ENCODE measurements at places on chromosomes 2 and 18.
A peak's percentile ranks its signal among the peaks of the same experiment; 100 is the strongest.

DNA sequence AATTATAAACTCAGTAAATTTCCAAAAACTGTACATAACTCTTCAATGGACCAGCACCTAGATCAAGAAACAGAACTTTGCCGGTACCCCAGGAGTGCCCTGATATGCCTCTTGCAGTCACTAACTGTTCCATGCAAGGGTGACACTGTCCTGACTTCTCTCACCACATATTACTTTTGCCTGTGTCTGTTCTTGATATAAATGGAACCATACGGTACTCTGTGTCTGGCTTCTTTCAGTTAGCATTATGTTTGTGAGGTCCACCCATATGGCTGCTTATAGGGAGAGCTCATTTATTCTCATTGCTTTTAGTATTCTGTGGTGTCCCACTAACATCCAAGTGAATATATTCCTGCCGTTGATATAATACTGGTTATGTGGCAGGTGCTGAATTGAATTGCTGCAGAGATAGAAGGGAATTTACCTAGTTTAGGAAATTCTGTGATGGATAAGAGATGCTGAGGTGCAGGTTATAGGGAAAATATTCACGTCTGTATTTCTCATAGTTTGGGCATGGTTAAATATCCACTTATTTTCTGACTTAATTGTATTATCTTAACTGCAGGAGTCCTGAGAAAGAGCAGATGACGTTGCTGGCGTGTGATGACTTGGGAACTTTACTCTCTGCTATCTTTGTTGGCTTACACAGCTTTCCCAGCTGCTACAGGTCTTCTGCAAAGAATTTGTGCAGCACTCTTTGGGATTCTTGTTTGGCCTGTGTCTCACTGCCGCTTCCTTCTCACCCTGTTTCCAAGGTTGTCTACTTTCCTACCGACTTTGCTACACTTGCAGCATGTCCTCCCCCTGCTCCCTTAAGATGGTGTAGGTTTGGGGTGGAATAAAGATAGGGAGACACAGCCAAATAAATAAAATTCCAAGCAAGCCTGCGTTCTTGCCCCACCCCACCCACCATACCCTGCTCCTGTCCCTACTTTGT, 107.9 kb downstream of the MAP4K4 start:
- no peak for DNase-seq

DNA sequence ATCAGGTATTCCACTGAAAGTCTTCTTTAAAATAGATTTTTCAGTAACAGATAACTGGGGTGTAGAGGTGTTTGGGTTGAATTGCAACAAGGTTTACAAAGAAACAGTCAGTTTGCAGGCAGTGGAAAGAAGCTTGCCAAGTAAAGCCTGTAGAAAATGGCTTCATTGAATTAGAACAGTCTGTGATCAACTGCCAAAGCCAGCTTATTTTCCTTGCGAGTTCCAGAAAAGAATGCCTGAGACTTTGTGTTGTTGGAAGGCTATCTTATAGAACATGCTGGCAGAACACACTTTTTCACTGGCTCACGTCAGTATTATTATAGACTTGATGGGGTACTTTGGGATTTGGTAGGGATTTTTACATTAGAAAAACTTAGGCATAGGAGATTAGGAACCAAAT, 601.0 kb downstream of the XIRP2 start:
- no peak for DNase-seq

- DNase-seq: no peak
Observed at GRCh38 chr2:120224256-120224655, 1.1 kb upstream of the TMEM185B start.

GRCh38 chr2:239118675-239119211, 270.9 kb downstream of the TWIST2 start:
- DNase-seq: no peak

DNA sequence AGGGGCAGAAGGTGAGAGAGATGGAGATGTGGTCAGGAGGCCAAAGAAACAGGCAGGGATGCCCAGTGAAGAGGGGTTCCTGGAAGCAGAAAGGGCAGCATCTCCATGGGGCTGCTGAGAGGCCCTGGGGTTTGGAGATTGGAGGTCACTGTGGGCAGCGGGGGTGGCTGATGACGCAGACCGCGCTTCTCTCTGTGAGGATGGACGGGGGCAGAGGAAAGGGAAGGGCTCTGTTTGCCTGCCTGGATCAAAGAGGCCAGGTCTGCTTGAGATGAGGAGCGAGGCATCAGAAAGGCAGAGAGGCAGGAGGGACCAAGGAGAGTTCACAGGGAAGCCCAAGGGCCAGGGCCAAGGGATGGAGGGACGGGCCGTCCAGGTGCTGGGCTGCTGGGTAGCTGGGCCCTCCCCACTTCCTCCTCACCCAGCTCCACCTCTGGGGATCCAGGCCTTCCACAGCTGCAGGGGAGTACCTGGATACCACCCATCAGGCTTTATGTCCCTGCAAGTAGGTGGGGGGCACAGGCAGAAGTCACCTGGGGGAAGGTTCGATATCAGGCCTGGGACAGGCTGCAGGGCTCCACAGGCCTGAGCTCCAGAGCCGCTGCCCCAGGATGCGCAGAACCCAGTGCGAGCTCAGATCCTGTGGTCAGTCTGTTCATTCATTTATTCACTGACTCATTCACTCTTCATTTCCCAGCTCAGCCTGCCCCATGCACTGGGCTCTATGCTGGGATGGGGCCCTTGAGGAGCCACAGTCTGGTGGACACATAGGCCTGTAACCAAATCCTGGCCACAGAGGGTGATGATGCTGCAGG, 30.6 kb downstream of the ADRA2B start:
- DNase-seq: no peak

DNA sequence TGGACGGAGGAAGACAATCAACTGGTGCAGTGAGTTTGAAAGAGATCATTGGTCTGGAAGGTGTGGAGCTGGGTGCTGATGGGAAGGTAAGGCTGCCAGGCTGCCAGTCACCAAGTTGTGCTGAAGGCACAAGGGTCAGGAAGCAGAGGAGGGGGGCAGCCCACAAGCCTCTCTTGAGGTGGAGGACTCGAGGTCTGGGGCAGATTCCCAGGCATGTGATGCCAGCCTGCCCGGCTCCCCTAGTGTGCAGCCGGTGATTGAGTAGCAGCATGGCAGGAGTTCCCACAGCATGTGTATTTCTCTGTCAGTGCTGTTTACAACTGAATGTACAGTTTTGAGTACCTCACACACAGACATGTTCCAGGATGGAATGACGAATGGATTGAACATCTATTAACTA, 99.3 kb downstream of the CABLES1 start:
- DNase-seq: no peak

- no peak for DNase-seq
Observed at GRCh38 chr2:126467367-126468054, 188.4 kb upstream of the GYPC start.

GRCh38 chr2:215010390-215010789, 128.0 kb downstream of the ABCA12 start:
- no peak for DNase-seq

GRCh38 chr2:74379851-74380789, at the start of gene DCTN1:
Gene DCTN1, minus strand, starts transcription at chr2:74380311. Its CDS starts 274 bp downstream, at chr2:74380037.
- DNase-seq: no peak

DNA sequence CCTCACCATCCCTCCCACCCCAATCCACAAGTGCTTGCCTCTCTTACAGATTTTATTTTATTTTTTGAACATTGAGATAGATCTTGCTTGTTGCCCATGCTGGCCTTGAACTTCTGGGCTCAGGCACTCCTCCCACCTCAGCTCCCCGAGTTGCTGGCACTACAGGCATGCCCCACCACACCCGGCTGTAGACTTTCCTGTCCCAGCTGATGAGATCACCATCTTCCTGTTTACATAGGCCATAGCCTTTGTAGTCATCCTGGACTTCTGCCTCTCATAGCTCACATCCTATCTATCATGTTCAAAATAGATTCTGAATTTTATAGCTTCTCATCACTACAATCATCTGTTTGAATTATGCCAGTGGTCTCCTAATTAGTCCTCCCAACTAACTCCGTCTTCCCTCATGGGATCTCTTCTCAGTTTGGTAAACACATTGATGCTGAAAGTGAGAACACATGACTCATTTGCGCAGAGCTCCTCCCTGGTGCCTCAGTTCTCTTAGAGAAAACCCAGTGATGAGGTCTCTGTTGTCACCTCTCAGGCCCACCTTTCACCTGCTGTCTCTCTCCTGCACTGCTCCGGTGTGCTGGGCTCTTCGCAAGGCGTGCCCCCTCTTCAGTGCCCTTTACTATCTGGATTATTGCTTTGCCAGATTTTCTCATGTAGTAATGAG, 243.0 kb downstream of the ZNF407 start:
- peak; percentile 42 for DNase-seq

DNA sequence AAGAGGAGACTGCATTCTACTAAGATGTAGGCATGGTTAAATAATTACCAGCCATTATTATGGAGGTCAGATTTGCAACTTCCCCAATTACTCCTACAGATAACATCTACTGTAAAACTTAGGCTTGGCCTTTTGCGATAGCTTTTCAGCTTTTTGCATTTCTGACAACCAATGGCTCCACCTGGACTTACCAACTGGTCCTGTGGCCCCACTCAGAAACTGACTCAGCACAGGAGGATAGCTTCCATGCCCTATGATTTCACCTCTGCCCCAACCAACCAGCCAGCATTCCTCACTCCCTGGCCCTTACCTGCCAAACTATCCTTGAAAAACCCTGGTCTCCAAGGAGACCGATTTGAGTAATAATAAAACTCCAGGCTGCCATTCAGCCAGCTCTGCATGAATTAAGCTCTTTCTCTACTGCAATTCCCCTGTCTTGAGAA, 28.2 kb downstream of the TUBB6 start:
- no peak for DNase-seq

DNA sequence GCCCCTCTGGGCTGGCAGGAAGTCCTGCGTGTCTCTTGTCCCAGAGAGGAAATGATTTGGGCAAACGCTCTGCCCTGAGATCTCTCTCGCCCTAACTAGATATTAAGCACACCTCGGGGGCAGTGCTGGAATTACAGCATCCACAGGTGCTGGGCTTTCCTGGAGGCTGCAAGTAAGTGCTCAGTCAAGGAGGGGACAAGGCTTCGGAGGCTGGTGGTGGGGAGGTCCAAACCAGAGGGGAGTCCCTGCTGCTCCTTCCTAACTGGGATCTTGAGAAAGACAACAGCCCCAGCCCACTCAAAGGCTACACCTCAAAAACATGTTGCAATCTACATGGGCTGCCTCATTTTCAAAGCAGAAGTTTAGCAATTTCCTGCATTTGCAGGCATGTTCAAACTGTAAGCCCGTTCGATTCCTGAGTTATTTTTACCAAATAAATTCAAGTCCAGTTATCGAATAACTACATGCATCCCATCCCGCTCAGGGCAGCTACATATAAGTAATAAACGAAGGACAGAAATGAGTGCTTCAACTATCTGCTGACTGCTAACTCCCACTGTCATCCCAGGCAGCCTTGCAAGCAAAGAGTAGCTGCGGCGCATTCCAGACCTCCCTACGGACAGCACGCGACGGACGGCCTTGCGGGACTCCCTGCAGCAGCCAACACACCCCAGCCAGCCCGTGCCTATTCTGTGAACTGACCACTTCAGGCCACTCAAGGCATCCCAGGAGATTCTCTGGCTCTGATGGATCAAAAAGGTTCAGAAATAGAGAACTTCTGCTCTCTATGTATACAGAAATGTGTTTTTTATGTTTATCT, 27.5 kb downstream of the ZNF516 start:
- DNase-seq: no peak

DNA sequence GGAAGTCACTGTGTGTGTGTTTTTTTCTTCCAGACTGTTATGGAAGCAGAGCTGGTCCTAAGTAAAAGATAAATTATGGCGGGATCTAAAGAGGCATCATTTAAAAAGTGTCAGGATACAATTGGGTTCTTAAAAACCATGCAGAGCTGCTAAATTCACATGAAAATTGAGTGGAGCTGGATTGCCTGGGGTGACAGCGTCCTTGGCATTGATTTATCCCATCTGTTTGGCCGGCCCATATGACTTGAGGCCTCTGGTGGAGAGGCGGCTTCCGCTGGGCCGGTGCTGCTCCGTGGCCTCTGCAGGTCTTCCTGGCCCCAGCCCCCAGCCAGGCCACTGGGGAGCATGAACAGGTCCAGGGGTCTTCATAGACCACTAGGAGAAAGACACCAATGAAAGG, 165.5 kb downstream of the GLI2 start:
- DNase-seq: no peak
